ENCODE measurements at places on chromosomes 1 and 21. TPM values are rescaled to one million over a fixed set of nuclear protein-coding genes. Genes with fewer than 3 reads are reported as not detected.

GRCh38 chr1:225541383-225541782 is 111.5 kb downstream of the ENAH start:
- no peak for DNase-seq

DNA sequence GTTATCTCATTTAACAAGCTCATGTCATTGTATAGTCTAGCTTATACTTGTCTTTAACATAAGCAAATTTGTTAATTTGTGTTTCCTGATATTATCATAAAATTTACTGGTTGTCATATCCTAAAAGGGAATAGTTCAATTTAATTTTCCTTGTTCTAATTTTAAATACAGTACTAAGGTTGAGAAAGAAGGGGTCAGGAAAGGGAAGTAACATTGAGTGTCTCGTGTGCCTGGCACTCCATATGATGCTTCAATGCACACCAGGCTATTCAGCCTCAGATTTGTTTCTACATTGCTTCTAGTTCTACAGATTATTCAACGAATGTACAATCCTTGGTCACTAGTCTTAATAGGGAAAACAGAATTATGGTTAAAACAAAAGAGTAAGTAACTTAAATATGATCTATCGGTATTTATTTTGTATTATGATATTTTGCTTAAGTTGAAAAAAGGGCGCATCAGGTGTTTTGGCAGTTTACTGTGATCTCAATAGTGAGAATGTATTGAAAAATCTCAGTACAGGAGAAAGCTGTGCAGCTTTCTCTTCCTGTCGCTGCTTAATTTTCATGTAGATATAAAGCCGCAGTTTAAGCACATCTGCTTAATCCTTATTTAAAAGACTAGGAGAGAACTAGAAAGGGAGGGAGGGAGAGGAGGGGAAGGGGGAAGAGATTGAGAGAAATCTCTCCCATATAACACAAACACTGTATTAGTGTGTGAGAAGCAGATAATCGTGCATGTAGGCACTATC is 13.0 kb downstream of the PTPRC start:
- DNase-seq, result no peak

DNA sequence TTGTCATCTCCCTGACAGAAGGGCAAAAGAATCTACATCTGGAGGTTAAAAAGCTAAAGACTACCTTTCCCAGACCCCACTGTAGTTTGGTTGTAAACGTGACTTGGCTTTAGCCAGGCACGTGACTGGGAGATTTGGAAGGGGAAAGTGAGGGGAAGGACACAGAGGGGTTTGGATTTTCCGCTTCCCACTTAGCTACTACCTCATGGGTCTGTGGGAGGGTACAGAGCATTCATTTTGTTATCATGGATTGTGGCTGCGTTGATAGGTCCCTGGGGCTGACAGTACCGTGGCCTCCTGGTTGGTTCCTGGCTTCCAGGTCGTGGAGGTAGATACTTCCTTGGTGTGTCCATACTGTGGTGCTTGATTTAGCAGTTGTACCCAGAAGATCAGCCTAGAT is 2.6 kb downstream of the CHD1L start:
- no peak for DNase-seq

TRABD2B gene
- 0.46 TPM for total RNA-seq

- DNase-seq, result no peak
These were observed 284.9 kb upstream of the RUNX1 start for GRCh38 chr21:35333831-35334618.
